ENCODE measurements at places on chromosomes 6 and 20.

DNA sequence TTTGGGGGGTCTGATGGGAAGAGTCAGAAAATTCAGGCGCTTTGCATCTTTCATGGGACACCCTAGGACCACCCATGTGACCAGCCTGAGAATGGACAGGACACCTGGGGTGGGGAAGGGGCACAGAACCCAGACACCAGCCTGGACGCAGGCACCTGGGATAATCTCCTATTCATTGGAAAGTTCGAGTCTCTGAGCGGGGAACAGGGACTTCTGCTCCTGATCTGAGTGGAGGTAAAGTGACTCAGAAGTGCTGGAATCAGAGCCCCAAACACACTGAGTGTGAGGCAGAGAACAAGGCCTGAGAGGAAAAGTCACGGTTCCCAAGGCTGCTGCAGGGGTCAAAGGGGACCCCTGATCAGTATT lies 1.4 kb downstream of the HLA-B start:
- DNase-seq = no peak

- no peak for DNase-seq
Observed at GRCh38 chr6:113326781-113327180, 530.4 kb upstream of the MARCKS start.

DNA sequence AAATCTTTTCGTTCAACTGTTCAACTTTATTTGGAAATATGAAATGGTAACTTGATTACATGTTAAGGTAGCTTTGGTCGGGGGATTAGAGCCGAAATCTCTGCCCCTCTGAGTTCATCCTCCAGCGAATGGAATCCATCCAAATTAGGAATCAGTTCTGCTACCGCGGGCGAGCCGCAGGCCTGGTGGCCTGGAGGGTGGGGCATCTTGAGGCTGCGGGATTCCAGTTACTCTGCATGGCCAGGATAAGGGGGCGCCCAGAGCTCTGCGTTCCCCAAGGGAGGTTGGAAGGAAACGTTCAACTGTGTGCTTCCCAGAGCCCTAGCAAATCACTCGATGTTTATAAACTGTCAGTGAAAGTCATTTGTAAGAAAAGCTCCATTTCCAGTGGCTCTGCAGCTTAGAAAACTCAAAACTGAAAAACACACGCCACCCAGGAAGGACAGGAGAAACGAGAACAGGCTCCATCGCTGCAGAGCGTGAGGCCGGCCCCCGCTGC lies 262.2 kb downstream of the TAF4 start:
- DNase-seq = no peak

DNA sequence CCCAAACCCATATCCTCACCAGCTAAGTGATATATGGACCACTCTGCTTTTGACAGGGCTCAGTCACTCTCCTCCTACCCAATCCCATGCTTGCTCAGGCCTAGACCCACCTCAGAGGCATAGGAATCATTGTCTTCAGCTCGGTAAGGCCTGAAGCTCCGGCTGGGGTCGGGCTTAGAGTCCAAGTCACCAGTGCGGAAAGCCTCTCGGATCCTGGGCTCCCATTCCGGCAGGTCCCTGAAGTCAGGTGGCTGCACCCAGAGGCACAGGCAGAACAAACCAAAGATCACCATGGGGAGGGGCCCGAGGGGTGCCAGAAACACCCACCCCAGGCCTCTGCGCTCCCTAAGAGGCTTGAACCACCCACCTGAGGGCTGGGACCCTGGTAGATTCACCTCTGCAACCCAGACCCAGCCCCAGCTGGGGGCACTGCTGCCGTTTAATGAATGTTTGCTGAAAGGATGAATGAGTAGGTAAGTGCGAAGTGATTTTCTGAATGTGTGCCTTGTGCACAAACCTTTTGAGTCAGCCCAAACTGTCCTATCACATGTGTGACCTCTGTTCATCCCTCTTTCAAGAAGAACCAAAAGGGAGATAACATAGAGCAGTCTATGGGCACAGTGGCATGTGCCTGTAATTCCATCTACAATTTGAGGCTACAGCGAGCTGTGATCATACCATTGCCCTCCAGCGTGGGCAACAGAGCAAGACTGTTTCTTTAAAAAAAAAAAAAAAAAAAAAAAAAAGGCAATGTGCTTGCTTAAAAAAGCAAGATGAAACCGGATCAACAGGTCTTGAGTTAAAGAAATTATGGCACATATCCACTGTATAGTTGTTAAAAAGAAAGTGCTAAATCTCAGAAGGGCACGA lies 39.3 kb upstream of the DSN1 start:
- DNase-seq = no peak

DNA sequence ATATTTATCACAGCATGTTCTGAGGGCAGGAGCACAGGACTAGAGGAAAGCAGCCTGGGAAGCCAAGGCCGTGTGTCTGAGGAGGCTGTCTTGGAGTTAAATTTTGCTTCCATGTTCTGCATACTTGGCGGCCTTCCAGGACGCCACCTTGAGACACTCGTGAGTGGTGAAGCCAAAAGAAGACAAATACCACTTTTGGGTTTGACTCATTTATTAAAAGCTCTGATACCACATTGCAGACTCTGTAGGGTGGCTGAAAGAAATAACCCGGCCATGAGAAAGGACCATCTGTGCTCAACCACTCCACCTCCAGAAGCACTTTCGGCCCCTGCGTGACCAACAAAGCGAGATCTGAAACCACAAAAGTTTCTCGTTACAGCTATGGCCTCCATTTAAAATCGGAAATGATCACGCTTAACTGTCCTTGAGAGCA lies 120.0 kb downstream of the TMEM242 start:
- DNase-seq = peak; percentile 71
